ENCODE measurements at places on chromosomes 7 and 10. TPM values are rescaled to one million over a fixed set of nuclear protein-coding genes. Genes with fewer than 3 reads are reported as not detected.

DNA sequence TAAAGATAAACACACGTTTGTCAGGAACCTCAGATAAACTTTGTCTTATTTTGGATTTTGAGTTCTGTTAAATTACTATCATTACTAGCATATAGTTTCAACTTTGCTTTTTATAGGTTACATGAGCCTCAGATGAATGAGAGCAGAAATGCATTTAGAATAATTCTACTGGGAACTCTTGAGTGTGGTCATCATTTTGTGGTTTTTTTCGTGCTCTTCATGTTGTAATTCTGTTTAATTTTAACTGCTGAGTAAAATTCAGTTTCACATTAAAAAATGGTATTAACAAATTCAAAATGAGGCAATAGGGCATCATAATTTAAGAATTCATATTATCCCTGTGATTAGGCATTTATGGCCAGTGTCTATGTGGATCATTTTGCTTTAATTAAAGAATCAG lies 72.9 kb downstream of the GNAI1 start:
- H3K36me3 ChIP-seq, result peaks cover 34% of the 10 kb centered on the region
- H3K27me3 ChIP-seq, result no peaks in the 10 kb centered on the region
- no peaks in the 10 kb centered on the region for H3K4me1 ChIP-seq
- H3K27ac ChIP-seq, result no peak overlapping the region
- no peak overlapping the region for H3K4me3 ChIP-seq

The HHEX gene
- 0.56 TPM for polyA plus RNA-seq

- DNase-seq, result no peak
- no peak overlapping the region for H3K27ac ChIP-seq
- H3K4me1 ChIP-seq, result no peaks in the 10 kb centered on the region
- H3K27me3 ChIP-seq, result no peaks in the 10 kb centered on the region
- H3K36me3 ChIP-seq, result no peaks in the 10 kb centered on the region
Measured at GRCh38 chr10:71145352-71145945, 66.9 kb upstream of the UNC5B start.

DNA sequence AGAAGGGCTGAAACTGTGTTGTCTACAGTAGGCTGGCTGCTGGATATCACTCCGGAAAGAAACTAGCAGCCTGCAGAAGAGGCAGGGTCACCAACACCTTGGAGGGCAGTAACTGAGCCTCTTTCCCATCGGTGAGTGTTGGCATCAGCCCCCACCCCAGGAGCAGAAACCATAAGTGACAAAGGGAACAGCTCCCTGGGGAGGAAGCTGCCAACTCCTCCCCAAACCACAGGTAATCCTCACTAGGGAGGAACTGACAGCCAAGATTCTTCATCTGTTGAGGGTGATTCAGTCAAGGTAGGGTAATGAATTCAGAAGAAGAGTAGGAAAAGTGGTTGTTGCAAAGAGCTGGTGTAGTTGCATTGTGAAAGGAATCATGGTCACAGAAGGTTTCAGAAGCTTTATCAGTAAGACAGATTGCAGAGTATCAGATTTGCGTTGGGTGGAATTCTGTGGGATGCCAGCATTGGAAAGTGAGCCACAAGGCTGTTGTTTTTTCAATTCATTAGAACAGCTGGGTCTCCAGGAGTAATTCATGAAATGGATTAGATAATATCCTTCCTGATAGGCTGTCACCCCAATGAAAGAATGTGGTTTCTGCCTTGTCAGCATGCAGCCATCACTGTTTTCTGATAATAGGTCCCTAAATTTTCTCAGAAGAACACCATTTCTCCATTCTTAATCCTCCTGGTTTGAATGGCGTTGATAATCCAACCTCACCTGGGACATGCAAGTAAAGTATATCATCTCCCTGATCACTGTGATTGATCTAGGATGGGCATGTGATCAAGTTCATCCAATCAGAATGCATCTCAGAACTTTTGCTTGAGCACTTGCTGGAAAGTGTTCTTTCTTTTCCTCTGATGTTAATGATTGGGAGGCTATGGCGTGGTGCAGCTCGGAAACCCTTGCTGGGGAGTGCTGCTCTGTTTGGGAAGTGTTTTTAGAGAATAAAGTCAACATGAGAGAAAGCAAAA lies 75.0 kb upstream of the CTBP2 start:
- DNase-seq, result no peak
- no peaks in the 10 kb centered on the region for H3K36me3 ChIP-seq
- H3K4me1 ChIP-seq, result no peaks in the 10 kb centered on the region
- no peak overlapping the region for H3K27ac ChIP-seq

GRCh38 chr7:157820796-157821195 lies 484.0 kb downstream of the DNAJB6 start:
- no peak overlapping the region for H3K4me3 ChIP-seq
- no peaks in the 10 kb centered on the region for H3K27me3 ChIP-seq
- H3K36me3 ChIP-seq, result no peaks in the 10 kb centered on the region
- no peak for DNase-seq
- no peaks in the 10 kb centered on the region for H3K4me1 ChIP-seq

The SRRM3 gene
- polyA plus RNA-seq, result 18.4 TPM

GRCh38 chr7:44595934-44596635 lies 10.3 kb upstream of the OGDH start:
- no peaks in the 10 kb centered on the region for H3K36me3 ChIP-seq
- no peaks in the 10 kb centered on the region for H3K4me1 ChIP-seq
- H3K27ac ChIP-seq, result no peak overlapping the region
- no peak overlapping the region for H3K4me3 ChIP-seq
- no peaks in the 10 kb centered on the region for H3K27me3 ChIP-seq

The ANKRD1 gene
- 0.03 TPM for polyA plus RNA-seq

DNA sequence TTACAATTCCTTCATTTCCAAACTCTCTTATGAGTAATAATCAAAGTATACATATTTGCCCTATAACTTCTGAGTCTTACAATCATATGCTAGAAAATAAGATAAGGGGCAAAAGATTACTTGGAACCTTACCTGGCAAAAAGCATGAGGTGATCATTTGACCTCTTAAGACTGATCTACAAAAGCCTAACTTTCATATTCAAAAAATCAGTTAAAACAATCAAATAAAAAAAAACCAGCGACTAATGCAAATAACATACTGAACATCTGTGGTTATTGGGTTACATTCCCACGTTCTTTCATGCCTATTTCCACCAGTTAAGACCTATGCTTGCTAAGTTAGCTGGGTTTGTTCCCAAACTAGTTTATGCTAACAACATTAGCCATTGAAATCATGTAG lies 187.6 kb downstream of the RNF133 start:
- no peak overlapping the region for H3K4me3 ChIP-seq
- H3K27me3 ChIP-seq, result no peaks in the 10 kb centered on the region
- H3K27ac ChIP-seq, result no peak overlapping the region
- DNase-seq, result no peak
- peaks cover 6% of the 10 kb centered on the region for H3K4me1 ChIP-seq

- no peak for DNase-seq
- no peak overlapping the region for H3K4me3 ChIP-seq
- H3K36me3 ChIP-seq, result no peaks in the 10 kb centered on the region
- no peaks in the 10 kb centered on the region for H3K27me3 ChIP-seq
Measured at GRCh38 chr10:71975871-71976725, 11.9 kb downstream of the CHST3 start.

DNA sequence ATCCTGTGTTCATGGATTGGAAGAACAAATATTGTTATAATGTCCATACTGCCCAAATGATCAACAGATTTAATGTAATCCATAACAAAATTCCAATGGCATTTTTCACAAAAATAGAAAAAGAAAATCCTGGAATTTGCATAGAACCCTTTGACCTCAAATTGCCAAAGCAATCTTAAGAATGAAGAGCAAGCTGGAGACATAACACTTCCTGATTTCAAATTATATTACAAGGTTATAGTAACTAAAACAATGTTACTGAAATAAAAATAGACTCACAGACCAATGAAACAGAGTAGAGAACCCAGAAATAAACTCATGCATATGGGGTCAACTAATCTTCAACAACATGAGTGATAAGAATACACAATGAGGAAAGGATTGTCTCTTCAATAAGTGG lies 302.5 kb downstream of the PHTF2 start:
- H3K27me3 ChIP-seq, result no peaks in the 10 kb centered on the region
- no peaks in the 10 kb centered on the region for H3K4me1 ChIP-seq
- H3K4me3 ChIP-seq, result no peak overlapping the region
- no peak for DNase-seq

Data from H1 (cell line).